Erythroblast (primary cell): ENCODE measurements at places on chromosomes 2 and 18.
A peak's percentile ranks its signal among the peaks of the same experiment; 100 is the strongest.

DNA sequence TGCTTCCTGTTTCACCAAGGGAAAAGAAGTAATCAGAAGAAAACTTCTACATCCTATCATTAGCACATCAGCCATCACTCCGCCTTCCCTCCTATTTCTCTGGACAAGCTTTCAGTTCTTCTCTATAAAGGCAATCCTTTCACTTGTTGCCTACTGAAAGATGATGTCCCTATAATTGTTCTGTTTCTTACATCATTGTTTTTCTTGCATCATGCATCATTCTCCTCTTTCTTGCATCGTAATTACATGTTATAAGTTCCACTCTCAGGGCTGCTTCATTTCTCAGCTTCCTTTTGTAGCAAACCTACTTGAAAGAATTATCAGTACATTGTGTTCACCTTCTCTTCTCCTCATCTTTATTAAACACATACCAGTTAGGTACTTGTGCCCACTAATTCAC lies 7.2 kb downstream of the SLC30A6 start:
- DNase-seq = peak; percentile 68

GRCh38 chr2:189561371-189562038 lies 19.1 kb downstream of the SLC40A1 start:
- DNase-seq = no peak

DNA sequence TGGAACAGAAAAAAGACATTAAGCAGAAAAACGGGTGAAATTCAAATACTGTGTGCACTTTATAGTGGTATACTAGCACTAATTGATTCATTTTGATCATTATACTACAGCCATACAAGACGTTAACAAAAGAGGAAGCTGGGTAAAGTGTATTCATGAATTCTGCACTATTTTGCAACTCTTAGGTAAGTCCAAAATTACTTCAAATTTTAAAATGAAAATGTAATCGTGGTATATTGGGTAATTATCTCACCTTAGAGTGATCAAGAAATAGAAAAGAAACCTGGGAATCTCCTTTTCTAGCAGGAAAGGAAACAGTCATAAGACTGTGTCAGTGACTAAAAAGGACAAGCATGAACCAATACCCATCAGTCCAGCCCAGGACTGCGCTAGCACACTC lies 5.4 kb downstream of the TGFBRAP1 start:
- DNase-seq = no peak

DNA sequence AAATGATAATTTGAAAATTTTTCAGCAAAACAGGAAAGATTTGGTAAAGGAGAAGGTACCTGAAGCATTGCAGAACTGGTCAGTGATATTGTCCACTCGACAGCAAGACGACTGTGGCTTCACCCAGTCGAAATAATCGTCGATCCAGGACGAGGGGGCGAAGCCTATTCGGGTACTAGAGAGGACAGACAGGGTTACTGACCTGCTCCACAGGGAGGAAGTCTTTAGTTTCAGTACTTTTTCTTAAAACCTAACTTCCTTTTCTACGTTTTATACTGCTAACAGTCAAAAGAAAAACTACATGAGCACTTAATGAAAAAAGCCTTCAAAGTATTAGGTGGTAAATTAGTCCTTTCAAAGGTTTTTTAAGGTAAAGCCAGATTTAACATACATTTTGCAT lies 36.0 kb downstream of the RMC1 start:
- DNase-seq = no peak

- no peak for DNase-seq
These were observed 24.5 kb downstream of the CYP27A1 start for GRCh38 chr2:218806346-218806978.

- DNase-seq = peak; percentile 34
These were observed 158.2 kb downstream of the MGAT5 start for GRCh38 chr2:134411828-134412638.

- no peak for DNase-seq
These were observed 3.9 kb upstream of the DCTN1 start for GRCh38 chr2:74384051-74384450.

- no peak for DNase-seq
These were observed 11.8 kb upstream of the TTLL4 start for GRCh38 chr2:218698885-218699284.

- peak; percentile 82 for DNase-seq
These were observed 1.5 kb downstream of the CREB1 start for GRCh38 chr2:207531032-207531952.
